ENCODE measurements at places on chromosomes 12 and 14.

GRCh38 chr12:113403435-113404415 is at the start of gene SDS:
SDS (minus strand) TSS chr12:113403887; CDS start chr12:113399708, 4,179 bp downstream.
- DNase-seq, result peak; percentile 16

DNA sequence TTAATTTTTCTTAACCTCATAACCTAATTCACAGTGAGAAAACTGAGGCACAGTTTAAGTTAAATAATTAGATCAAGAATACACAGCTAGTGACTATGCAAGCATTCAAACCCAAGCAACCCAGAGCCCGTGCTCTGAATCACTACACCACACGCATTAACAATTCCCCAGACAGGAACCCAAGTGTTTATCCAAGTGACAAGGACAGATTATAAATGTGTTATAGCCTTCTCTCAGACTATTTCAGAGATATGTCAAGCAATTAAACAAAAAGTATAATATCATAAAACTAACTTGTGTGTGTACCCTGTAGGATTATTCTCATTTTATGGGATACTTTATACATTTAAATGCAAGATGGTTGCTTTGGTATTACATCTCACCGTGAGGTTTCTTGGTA is 43.8 kb downstream of the MED13L start:
- DNase-seq, result no peak

GRCh38 chr14:72738161-72738611 is 155.7 kb downstream of the DPF3 start:
- no peak for DNase-seq

DNA sequence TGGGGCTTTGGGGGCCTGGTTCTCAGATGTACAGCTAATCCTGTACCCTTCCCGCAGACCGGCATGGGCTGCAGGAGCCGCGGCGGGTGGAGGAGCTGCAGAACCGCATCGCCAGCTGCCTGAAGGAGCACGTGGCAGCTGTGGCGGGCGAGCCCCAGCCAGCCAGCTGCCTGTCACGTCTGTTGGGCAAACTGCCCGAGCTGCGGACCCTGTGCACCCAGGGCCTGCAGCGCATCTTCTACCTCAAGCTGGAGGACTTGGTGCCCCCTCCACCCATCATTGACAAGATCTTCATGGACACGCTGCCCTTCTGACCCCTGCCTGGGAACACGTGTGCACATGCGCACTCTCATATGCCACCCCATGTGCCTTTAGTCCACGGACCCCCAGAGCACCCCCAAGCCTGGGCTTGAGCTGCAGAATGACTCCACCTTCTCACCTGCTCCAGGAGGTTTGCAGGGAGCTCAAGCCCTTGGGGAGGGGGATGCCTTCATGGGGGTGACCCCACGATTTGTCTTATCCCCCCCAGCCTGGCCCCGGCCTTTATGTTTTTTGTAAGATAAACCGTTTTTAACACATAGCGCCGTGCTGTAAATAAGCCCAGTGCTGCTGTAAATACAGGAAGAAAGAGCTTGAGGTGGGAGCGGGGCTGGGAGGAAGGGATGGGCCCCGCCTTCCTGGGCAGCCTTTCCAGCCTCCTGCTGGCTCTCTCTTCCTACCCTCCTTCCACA is 7.6 kb downstream of the NR4A1 start:
- DNase-seq, result no peak

DNA sequence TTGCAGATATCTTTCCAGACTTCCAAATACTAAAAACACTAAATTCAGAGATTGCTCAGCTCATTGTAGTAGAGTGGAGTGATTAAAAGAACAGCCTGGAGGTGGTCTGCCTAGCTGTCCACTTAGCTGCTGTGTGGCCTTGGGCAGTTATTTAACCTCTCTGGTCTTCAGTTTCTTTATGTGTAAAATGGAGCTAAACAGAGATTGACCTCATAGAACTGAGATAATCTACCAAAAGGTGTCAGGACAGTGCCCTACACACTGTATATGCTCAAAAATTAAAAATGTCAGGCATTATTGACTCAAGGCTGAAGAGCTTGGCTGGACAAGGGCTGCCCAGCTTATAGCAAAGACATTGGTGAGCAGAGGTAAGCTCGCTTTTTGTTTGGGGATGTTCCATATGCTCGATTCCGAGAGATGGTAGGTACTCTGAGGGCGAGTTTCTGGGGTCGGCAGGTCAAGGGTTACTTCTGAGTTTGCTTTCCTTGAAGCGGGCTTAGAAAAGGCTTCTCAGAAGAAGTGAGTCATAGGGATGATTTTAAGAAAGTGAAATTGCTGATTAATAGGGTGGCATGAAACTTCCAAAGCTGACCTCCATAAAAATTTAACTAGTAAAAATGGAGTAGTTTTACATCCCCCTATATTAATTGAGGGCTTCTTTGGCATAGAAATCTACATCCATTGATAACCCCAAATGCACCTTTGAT is 107.5 kb downstream of the GPATCH2L start:
- DNase-seq, result no peak

- DNase-seq, result no peak
Observed at GRCh38 chr14:21149641-21150367, 6.1 kb downstream of the OR5AU1 start.

GRCh38 chr12:65858831-65859230 is 34.5 kb downstream of the HMGA2 start:
- no peak for DNase-seq

DNA sequence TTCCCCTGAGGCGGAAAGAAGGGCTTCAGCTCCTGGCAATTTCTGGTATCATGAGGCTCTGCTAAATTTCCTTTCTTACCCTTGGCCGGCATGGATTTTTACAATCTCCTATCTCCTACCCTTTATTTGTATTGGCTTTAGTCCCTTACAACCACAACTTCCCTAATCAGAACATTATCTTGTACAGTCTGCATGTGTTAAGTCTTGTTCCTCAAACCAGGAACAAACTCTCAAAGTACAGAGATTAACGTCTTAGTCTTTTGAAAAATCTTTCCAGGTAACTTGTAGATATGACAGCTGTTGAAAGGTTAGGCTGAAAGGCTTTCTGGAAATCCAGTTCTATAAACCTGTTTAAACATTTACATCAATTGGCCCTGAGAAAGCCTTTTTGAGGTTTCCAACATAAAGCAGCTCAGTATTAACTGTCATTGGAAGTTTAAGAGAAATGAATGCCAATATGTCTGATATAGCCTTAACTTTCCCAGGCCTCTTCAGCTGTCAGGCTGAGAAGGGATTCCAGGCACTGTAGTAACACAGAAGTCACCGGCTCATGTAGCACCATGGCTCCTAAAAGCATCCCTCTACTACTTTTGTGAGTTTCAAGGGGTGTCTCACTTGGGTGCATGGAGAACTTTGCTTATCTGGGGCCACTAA is 360.5 kb downstream of the FUT8 start:
- no peak for DNase-seq

DNA sequence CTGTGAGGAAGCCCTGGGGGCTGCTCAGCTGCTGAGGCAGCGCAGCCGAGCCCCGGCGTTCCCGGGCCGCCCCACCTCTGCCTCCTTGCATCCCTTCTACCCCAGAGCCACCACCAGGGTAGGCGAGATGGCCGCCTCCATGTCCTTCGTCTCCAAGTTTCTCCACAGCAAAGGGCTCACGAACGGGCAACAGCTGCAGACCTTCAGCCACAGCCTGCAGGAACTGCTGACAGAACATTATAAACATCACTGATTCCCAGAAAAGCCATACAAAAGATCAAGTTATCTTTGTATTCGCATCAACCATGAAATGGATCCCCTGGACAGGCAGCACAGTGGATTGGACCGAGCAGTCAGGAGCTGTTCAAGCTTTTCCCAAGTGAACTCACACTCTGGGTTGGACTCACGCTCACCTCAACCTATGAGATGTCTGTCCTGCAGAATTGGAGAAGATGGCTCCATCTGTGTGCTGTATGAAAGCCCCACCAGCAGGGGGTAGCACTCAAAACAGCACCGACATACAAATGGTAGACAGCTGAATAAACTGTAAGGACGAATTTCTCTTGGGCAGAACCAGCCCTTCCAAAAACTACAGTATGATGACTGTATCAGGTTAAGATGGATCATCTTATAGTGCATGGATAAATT is 19.4 kb upstream of the A2M start:
- DNase-seq, result no peak

- no peak for DNase-seq
Observed at GRCh38 chr12:41348198-41348597, 160.1 kb downstream of the PDZRN4 start.

DNA sequence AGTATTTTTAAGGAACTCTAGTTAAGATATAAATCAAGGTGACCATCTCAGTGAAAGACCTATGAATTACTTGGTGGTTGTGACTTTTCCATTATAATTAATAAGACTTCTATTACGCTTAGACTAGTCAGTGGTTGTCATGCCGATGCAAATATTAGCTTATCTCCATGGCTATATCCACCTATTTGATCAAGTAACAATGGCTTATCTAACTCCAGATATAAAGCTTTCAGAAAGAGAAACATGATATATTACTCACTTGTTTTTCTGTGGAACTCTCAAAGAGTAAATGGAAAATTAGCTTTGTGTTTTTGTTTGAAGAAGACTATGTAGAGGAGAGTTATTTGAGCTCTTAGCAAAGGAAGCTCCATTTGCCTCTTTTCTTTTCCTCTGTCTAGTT is 323.8 kb upstream of the DCN start:
- DNase-seq, result no peak

- DNase-seq, result no peak
Observed at GRCh38 chr14:38256533-38256840, 594 bp upstream of the CLEC14A start.

DNA sequence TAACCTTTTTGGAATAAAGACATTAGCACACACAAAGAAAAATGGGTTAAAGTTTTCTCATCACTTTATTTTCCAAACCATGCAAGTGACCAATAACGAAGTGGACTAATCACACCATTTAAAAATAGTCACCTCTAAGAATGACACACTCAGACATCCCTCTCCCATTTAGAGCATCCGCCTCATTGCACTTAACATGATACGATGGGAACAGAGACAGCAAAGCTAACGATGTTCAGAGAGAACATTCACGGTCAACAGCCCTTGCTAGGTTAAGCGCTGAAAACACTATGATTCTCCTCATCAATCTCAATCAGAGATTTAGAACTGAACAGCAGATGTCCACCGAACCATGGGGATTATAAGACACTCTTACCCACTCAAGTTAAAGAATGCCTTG is 35.8 kb downstream of the NIN start:
- DNase-seq, result no peak

DNA sequence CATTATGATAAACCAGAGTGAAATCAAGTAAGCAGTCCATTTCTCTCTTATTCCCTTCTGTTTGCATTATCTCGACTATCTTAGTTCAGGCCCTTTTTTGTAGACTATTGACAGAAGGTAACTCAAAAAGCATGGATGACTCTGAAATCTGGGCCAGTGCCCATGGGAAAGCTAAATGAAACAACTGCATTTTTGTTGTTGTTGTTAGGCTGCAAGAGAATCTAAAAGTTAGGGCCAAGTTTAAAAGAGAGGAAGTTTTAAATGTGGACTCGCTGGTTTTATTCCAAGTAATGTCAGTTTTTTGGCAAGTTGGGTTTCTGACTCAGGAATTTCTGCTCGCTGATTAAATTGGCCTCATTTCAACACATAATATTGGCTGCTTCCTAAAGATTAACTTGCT is 201.1 kb downstream of the PIK3C2G start:
- peak; percentile 29 for DNase-seq

- no peak for DNase-seq
Observed at GRCh38 chr12:27571463-27571862, 47.5 kb downstream of the PPFIBP1 start.

DNA sequence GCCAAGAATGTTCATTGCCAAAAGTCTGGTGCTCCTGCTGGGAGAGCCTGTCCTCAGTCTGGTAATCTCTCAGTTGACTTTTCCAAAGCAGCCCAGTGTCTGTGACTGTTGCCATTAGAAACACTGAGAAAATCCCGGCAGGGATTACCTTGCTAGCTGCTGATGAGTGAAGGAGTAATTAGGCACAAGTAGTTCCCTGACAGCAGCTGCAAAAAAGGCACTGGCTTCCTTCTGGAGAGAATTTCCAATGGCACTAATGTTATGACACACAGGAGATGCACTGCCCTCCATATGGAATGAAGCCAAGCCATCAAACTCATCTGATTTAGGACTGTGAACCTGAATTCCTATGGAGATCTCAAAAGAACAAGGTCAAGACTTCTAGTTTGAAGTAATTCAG is 1321.2 kb upstream of the SEL1L start:
- no peak for DNase-seq

GRCh38 chr14:89842837-89843236 is 111.7 kb downstream of the EFCAB11 start:
- DNase-seq, result no peak

GRCh38 chr12:91163116-91163515 is 19.5 kb downstream of the DCN start:
- no peak for DNase-seq

- DNase-seq, result no peak
Observed at GRCh38 chr12:13277293-13277692, 80.8 kb downstream of the EMP1 start.

- no peak for DNase-seq
Observed at GRCh38 chr14:31556191-31556590, 5.0 kb upstream of the NUBPL start.

Data from AG04450 (cell line).